Kasumi-1 (cell line): ENCODE measurements at places on chromosomes 7 and 10.

GRCh38 chr10:98020784-98021183, 9.6 kb downstream of the CRTAC1 start:
- DNase-seq, result no peak

- peak; percentile 14 for DNase-seq
Observed at GRCh38 chr7:151806204-151806603, 70.7 kb downstream of the PRKAG2 start.

- DNase-seq, result peak; percentile 88
Observed at GRCh38 chr7:37833107-37833817, 15.1 kb upstream of the NME8 start.

- peak; percentile 80 for DNase-seq
Observed at GRCh38 chr10:31836569-31837406, 91.8 kb downstream of the ARHGAP12 start.

- DNase-seq, result no peak
Observed at GRCh38 chr7:159061674-159062212, 82.9 kb downstream of the VIPR2 start.

GRCh38 chr7:112061051-112061450, 145.1 kb downstream of the DOCK4 start:
- no peak for DNase-seq

- DNase-seq, result no peak
Observed at GRCh38 chr7:30988351-30989005, 24.7 kb downstream of the GHRHR start.

- no peak for DNase-seq
Observed at GRCh38 chr10:43482319-43483078, 45.6 kb downstream of the ZNF487 start.

- DNase-seq, result no peak
Observed at GRCh38 chr10:131018886-131019500, 292.5 kb downstream of the TCERG1L start.

GRCh38 chr7:30511973-30512662, 7.5 kb upstream of the GGCT start:
- no peak for DNase-seq

GRCh38 chr10:52653263-52653909, 119.2 kb downstream of the MBL2 start:
- DNase-seq, result no peak

DNA sequence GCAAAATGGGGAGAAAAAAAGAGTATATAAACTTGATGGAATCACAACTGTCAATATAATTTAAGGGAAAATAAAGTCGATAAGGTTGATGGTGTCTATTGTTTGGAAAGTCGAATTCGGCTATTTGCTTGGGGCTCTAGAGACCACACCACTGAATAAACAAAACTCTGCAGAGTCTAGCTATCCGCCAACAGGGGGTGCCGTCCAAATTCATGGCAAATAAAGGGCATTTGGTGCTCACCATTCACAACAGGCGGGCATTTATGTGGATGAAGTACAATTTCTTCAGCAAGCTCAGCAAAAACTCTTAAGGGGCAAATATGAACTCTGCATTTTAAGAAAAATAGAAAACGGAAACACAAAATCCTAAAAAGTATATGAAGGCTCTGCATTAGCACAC, 23.3 kb downstream of the CD36 start:
- peak; percentile 26 for DNase-seq

- no peak for DNase-seq
Observed at GRCh38 chr10:128221807-128222206, 95.6 kb upstream of the MKI67 start.

DNA sequence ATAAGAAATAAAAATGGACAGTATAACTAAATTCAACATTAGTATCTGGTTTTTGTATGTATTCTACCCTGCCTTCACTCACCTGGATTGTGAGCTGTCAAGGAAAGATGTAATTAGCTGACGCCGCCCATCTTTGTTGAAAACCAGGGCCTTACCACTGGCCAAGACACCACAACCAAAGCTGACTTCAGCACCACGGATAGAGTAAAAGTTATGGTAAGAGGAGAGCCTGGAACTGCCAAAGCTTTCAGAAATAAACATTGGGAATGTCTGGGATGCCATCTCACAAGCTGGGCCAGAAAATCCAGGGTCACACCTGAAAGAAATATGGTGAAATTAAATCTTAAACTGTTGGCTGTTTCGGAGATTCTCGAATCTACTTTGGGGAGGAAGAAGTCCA, 190.1 kb upstream of the SLC26A5 start:
- DNase-seq, result no peak

GRCh38 chr7:151252961-151253711, 4.6 kb upstream of the SMARCD3 start:
- DNase-seq, result no peak

DNA sequence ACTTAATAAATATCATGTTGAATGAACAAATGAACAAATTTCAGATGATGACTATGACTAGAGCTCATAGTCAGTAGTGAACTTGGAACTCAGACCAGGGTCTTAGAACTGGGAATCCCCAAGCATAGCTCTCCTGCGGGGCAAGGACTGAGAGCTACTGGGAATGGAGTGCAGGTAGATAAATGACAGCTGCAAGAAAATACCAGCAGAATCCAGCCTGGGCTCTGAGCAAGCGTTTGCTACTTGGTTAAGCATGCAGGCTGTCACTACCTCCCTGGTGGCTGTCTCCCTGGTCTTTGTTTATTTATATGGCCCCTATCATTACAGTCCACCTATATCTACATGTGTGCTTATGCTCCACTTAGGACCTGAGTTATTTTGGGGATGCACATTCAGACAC, 208.4 kb downstream of the POU6F2 start:
- DNase-seq, result no peak
